Activated CD8-positive, alpha-beta memory T cell treated with anti-CD3 and anti-CD28 coated beads, Interleukin-2, amount 50 U/mL, for 4 hours (primary cell): ENCODE measurements at places on chromosomes 13 and 19.

DNA sequence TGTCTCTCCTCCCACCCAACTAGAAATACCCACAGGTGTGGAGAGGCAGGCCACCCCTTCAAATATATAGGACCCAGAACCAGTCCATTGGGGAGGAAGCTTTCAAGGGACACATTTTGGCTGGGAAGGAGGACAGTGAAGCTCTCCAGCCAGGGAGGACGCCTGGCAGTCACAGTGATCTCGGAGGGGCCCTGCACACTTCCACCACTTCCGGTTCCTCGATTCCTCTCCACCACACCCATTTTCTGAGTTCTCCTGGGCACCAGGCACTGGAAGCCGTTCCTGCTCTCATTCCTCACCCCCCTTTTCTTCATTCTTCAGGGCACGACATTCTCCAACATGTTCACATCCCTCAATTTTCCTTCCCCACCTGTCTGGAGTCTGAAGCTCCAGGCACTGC lies 30.4 kb upstream of the CEACAM21 start:
- DNase-seq: no peak

DNA sequence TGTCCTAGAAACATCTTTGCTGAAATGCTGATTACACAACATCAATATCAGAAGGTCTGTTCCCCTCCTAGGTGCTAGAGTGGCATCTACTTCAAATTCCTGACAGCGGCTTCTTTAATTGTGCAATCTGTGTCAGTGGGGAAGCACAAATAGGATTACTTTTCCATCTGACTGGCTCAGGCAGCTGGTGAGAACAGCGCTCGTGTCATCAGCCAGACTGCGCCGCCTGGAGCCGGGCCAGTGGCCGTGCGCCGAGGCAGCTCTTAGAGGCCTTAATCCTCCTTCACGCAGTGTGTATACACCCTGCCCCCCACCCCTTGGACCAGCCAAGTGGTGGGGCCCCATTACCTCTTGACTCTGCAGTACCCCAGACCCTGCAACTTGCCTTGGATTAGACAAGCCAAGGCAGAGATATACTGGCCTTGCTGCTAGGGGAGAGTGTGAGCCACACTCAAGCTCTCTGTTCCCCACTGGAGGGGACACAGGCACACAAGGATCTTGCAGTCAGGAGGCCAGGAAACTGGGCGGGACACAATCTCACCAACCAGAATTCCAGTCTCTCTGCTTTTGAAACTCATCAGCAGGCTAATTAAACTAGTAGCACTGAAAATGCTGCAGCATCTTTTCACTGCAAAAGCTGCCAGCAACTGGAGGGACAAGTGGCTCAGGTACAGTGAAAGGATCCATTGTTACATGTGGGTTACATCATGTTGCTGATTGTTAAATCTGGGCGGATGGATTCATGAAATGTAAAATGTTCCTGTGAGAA lies 48.9 kb upstream of the EPHX3 start:
- DNase-seq: no peak

- peak; percentile 51 for DNase-seq
Observed at GRCh38 chr19:2049741-2050348, 1.2 kb downstream of the MKNK2 start.

DNA sequence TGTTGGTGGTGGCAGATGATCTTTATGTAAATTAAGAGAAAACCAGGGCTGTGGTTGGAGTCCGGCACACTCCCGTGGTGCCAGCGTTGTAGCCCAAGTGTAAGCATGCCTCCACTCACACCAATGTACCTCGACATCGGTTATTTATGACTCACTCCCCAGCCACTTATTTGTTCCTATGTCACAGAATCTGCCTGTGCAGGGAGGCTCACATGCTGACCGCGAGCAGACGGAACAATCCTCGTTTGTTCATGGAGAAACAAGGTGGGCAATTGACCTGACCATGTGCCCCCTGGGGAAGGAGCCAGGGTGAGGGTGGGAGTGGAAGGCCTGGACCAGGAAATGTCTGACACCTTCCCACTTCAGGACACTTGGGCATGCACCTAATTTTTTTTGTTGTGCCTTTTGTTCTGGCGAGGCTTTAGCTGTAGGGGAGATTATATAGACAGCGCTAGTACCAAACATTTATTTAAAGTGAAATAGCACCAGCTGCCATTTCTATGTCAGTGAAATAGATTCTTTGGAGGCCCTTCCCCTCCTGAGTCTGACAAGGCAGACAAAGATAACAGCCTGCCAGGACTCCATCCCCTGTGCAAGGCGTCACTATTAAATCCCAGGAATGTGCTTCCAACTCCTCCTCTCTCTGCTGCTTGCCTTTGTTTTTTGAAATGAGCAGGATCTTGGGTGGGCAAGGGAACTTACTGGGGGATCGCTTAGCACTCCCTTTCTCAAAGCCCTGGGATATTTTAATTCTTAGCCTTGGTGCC lies 394.2 kb downstream of the FGF9 start:
- DNase-seq: no peak

- no peak for DNase-seq
Observed at GRCh38 chr13:48770372-48770771, 116.6 kb downstream of the CYSLTR2 start.

DNA sequence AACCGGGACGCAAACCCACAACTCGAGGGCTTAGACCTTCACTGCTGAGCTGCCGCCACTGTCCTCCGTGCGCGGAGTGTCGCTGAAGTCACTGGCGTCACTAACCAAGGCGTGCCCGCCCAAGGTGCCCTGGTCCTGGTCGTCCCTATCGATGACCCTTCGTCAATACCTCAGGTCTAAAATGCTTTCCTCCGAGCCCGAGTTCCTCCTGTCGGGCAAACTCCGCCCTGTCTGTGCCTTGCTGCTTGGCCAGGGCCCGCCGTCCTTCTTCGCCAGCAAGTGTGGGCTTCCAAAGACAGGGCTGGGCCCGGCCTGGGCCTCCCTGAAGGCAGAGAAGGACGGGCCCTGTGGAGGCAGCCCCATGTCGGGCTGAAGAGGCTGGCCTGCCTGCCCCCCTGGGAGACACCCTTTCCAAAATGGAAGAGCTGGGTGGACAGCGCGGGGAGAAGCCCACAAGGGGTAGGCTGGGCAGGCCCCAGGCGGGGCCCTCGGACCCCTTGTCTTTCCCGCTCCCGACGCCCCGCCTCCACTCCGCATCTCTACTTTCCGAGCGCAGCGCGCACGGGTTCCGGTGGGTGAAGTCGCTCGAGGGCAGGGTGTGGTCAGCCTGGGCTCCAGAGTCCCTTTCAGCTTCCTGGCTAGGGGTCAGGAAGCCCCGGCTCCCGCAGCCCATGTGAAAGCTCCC lies 13.4 kb downstream of the RB1 start:
- DNase-seq: no peak

DNA sequence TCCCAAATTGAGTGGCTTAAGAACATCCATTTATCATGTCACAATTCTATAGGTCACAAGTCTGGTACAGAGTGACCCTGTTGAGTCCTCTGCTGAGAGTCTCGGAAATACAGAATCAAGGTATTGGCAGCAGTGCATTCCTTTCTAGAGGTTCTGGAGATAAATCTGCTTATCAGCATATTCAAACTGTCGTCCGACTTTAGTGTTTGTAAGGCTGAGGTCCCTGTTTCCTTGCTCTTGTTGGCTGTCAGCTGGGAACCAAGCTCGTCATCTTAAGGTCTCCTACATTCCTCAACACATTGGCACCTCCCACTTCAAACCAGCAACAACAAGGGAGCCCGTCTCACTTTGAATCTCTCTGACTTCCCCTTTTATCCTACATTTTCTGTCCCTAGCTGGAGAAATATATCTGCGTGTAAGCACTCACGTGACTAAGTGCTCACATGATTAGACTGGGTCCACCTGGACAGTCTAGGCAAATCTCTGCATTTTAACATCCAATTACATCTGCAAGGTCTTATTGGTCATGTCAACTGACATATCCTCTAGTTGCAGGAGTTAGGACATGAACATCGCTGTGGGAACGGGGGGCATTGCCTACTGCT lies 886.8 kb downstream of the PCDH9 start:
- DNase-seq: no peak

DNA sequence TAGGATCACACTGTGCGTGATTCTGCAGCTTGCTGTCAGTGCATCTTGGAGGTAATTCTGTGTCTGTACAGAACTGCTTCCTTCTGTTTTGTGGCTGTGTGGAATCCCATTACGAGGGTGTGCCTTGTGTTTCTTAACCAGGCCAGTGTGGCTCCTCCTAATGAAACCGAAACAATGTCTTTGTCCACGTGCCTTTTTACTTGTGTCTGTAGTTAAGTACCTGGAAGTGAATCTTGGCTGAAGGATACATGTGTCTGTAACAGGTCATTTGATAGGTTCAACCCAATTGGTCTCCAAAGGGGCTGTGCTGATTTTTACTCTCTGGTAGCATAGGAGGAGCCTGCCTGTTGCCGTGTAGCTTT lies 13.1 kb downstream of the NOP53 start:
- DNase-seq: no peak

DNA sequence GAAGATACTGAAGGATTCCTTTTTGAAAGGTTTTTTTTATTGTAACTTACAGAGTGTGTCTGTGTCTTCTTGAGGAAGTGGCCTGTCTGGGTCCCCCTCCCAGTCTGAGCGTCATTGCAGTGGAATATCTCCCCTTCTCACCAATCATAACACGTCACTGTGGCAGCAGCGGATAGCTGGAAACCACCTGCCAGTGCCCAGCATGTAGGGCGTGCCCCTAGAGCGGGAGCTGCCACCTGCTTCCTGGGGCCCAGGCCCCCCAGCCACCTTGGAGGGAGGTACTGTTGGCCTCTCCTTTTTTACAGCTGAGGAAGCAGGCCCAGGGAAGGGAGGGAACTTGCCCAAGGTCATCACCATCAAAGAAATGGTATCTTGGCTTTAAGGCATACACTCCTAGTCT lies 4.6 kb upstream of the DNM2 start:
- DNase-seq: no peak

DNA sequence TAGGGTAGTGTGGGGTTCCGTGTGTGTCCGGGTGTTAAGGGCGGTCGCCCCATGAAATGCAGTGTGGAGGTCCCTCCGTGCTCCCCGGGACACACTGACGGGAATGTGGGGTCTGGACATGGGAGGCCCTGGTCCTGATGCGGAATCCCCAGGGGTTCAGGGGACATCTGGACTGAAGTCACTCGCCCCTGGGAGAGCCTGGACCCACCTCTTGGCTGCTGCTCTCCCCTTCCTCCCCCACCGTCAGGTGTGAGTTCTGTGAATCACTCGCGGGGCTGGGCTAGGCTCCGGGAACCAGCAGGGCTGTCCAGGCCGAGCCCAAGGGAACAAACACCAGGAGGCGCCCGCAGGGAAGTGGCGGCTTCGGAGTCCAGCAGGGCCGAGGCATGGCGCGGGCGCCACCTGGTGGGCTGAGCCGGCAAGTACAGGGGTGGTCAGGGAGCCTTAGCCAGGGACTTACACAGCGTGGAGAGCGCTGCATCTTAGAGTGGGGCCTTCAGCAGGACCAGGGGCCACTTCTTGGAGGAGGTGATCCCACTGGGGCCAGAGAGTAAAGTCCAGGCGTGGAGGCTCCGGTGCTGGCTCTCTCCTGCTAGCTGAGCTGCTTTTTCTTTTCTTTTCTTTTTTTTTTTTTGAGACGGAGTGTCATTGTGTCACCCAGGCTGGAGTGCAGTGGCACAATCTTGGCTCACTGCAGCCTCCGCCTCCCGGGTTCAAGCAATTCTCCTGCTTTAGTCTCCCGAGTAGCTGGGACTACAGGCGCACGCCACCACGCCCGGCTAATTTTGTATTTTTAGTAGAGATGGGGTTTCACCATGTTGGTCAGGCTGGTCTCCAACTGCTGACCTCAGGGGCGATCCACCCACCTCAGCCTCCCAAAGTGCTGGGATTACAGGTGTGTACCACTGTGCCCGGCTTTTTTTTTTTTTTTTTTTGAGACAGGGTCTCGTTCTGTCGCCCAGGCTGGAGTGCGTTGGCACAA lies 20.1 kb downstream of the WTIP start:
- DNase-seq: peak; percentile 88

GRCh38 chr19:39126312-39127187 lies 964 bp downstream of the PAK4 start:
- DNase-seq: no peak

GRCh38 chr19:41478875-41479756 lies 36.2 kb downstream of the ERICH4 start:
- DNase-seq: no peak

GRCh38 chr13:60229708-60230272 lies 66.1 kb upstream of the DIAPH3 start:
- no peak for DNase-seq

DNA sequence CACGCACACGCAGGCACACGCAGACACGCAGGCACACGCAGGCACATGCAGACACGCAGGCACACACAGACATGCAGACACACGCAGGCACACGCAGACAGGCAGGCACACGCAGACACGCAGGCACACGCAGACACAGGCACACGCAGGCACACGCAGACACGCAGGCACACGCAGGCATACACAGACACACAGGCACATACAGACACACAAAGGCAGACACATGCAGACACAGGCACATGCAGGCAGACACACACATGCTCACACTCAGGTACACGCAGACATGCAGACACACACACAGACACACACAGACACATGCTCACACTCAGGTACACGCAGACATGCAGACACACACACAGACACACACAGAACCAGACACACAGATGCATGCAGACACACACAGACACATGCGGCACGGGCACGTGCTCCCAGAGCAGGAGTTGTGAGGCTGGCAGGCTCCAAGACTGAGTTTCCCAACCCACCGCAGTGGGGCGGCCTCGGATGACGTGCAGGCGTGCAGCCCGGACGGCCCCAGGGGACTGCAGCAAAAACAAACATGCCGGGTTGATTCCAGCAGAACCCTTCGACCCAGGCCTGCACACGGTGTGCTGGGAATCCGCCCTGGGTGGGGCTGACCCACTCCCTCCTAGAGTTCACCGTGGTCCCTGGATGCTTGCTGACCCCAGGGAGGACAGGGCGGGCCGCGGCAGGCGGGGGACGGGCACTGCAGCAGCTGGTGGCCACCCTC lies 100.0 kb downstream of the GADD45B start:
- DNase-seq: no peak
